Urothelium cell line (cell line): ENCODE measurements at places on chromosomes 11 and 22.
A peak's percentile ranks its signal among the peaks of the same experiment; 100 is the strongest.

GRCh38 chr11:9379041-9379440 lies 5.4 kb upstream of the IPO7 start:
- no peak for DNase-seq

DNA sequence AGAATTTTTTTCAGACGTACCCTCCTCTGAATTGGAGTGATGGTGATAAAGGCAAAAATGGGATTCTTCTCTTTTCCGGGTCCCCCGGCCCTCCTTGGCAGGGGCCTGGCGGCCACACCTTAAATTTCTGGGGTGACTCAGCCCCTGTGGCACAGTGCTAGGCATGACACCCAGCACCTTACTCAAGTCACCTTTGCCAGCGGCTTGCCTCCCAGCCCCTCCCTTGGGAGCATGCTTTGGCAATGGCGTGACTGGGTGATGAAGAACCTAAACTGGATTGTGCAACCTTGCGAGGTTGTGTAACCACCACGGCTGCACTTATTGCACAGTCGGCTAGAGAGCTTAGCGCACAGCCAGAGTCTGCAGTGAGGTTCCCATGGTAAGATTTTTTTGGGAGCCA lies 16.2 kb upstream of the LDLRAD3 start:
- peak; percentile 68 for DNase-seq

DNA sequence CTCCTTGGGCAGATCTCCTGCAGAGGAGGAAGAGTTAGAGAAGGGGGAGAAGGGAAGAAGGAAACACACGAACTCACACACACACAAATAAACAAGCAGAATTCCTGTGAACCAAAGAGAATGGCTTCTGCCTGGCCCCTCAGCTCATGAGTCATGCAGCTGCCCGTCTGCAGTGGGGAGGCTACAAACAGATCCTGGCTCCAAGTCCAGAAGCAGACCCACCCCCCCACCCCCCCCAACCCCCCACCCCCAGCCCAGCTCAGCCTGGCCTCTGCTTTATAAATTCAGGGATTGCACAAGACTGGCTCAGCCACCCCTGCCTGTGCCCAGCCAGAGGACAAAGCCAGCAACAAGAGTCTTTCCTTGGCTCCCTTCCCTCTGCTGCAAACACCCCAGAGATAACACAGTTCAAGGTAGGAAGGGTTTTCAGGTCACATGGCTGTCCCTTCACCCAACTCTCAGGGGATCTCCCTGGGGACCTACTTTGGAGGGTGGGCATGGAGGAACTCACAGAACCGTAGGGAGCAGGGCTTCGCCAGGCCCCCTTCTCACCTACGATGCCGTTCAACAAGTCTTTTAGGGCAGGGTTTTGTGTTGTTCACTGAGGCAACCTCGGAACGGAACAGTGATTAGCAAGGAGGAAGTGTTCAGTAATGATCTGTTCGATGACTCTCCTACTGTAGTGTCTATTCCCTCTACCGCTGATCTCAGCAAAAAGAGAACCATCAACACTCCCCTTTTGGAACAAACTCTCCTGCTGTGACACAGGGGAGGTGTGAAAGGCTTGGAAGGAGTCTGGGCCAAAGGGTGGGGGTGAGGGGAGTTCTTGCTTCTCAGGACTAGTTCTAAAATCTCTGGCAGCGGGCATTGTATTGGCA lies 35.5 kb downstream of the RPL27A start:
- peak; percentile 80 for DNase-seq

DNA sequence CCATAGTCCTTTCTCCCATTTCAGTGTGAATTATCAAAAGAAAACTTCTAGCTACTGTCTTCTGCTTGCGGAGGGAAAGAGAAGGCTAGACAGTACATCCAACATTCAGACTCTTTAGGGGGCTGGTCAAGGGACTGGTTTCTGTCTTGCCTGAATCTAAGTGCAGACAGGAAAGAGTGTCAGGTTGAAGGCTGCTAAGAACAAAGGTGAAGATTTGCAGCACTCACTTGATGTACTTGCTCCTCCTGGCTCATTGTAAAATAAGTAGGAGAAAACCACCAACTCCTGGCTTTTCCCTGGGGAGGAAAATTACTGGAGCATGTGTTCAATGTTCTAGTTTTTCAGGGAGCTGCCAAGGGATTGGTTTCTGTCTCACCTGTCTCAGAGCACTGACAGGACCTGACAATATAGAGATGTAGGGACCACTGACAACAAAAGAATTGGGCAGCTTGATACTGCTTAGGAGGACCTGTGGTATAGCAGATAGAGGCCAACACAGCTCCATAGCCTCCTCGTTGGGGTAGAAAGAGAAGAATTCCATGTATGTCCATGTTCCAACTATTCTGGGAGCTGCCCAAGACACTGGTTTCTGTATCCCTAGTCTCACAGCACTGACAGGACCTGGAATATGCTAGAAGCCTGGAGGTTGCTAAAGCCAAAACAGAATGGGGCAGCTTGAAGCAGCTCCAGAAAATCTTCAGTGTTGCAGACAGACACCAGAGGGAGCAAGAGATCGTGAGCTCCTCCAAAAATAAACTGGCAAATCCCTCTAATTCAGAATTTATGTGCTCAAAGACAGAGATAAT lies 39.7 kb upstream of the MMP12 start:
- DNase-seq = peak; percentile 49

- DNase-seq = no peak
Measured at GRCh38 chr22:47816863-47817210, 1054.4 kb downstream of the TBC1D22A start.

DNA sequence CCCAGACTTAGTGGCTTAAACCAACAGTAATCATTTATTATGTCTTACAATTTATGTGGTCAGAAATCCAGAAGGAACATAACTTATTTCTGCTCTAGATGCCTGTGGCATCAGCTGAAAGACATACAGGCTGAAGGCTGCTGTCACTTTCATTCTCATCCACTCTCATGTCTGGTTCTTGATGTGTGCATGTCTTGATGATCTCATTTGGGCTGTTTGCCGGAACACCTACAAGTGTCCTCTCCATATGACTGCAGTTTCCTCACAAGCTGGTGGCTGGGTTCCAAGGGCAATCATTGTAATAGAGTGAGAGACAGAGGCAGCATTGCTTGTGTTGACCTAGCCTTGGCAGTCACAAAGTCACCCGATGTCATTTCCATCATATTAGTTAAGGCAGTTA lies 1375.9 kb upstream of the RAG2 start:
- DNase-seq = no peak

GRCh38 chr11:117852309-117852708 lies 24.1 kb downstream of the FXYD6 start:
- DNase-seq = no peak

DNA sequence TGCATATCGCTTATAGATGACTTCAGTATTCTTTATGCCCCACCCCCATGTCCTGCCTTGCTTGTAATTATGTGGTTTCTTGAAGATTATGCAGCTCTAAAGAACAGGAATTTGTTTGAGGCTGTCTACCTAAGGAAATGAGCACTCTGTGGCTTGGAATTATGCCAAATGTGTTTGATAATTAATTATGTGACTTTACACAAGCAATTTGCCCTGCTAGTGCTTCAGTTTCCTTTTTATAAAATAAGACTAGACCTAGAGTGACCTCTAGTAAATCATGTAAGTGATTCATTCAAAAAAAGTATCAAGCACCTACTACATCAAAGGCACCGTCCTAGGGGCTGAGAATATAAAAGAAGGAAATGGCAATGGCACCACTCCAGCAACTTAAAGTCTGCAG lies 491.5 kb upstream of the KIRREL3 start:
- peak; percentile 28 for DNase-seq

- DNase-seq = no peak
Measured at GRCh38 chr22:36301851-36302250, 48.9 kb downstream of the APOL1 start.

DNA sequence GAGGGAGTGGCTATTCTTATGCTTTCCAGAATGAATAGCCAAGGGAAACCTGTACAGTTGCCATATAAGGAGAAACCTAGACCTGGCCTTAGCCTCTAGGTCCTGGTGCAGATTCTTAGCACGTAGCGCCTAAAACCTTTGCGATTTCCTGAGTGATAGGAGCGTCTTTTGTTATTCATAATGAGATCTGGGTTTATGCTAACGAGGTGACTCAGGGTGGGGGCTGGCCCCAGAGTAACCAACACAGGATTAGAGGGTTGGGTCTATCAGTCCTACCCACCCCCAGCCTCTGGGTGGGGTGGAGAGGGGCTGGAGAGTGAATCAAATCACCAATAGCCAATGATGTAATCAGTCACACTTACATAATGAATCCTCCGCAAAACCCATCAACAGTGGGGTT lies 73.4 kb upstream of the PARVG start:
- no peak for DNase-seq

DNA sequence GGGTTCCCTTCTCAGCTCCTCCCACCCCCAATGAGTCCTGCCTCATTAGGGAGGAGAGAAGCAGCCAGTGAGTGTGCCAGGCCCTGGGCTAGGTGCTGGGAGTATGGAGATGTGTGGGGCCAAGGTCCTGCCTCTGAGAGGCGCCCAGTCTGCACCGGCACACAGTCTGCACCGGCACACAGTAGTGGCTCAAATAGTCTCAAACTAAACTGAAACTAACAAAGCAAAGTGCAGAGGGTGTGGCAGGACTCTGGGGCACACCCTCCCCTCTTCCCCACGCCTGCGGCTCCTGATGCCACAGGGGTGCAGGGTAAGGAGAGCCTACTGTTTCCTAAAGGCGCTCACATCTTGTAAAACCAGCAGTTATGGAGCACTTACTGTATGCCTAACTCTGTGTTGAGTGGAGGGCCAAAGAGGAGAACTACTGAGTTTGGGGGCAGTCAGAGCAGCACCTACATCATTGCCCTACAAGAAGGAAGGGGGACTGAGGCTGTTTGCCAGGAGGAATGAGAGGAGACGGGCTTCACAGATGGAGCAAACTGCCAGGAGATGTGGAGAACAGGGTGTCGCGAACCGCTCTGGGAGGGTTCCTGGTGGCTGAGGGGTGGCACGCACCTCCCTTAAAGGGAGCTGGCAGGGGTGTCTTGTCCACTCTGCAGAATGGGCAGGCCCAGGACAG lies 939 bp upstream of the SH3BP1 start:
- no peak for DNase-seq

DNA sequence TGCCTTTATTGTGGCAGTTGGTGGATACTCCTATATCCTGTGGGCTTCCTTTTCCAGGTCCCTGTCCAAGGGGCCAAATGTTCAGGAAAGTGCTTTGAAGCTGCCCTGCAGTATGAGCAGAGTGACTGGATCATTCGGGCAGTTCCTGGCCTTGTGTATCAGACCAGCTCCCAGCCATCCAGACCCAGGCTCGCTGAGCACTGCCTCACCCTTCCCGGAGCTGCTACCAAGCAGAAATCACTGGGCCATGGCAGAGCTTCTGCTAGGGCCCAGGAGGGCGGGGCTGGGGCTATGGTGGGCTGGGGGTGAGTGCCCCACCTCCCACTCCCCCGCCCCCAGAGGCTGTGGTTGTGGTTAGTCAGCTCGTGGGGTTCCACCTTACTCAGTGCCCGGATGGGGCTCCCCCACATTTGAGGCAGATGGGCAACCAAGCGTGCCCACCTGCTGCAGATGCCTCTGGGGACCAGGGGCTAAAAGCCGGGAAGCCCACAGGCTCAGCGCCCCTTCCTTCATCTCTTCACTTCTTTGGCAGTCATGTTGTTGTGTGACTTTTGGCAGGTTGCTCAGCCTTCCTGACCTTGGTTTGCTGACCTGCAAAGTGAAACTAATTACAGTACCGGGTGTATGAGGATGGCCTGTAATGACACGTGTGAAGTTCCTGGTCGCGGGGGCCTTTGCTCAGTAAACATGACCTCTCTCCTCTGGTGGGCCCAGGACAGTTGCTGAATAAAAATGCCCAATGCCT lies 2.1 kb upstream of the LRRC32 start:
- no peak for DNase-seq

DNA sequence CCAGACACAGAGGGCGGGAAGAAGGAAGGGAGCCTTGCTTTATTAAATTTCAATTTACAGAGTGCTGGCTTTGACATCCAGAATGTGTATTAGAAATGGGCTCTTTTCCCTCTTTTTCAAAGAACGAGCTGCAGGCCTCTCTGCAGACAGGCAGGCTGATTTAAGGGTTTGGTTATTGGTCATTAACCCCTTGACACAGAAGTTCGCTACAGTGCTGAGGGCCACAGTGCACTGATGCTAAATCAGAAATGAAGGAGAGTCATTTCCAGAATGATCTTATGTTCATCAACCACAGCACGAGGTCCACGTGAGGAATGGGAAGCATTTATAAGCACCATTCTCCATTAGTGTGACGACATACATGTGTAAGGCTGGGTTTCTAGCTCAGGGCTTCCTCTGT lies 51.8 kb downstream of the CSNK2A3 start:
- DNase-seq = no peak

DNA sequence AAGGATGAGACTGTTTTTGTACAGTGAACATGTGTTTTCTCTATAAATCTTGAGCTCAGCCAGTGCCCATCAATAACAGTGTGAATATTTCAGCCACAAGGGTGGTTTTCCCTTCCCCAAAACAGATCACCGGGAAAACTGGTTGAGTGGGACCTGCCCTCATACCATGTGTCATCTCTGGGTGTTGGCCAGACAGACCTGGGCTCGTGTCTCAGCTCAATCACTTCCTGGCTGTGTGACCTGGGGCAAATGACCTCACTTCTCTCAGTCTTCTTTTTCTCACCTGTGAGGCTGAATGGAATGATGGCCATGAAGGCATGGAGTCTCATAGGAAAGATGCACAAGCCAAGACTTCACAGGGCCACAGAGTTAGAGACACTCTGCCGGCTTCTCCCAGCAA lies 74.7 kb downstream of the COMMD9 start:
- no peak for DNase-seq
